ENCODE measurements at places on chromosomes 2 and 18. TPM values are rescaled to one million over a fixed set of nuclear protein-coding genes. Genes with fewer than 3 reads are reported as not detected.

HOXD13 gene
- total RNA-seq: not detected

- peak; percentile 66 for DNase-seq
Measured at GRCh38 chr2:72157871-72158771, 10.5 kb upstream of the CYP26B1 start.

GRCh38 chr2:32680942-32681341 is 53.1 kb downstream of the TTC27 start:
- DNase-seq: no peak

DNA sequence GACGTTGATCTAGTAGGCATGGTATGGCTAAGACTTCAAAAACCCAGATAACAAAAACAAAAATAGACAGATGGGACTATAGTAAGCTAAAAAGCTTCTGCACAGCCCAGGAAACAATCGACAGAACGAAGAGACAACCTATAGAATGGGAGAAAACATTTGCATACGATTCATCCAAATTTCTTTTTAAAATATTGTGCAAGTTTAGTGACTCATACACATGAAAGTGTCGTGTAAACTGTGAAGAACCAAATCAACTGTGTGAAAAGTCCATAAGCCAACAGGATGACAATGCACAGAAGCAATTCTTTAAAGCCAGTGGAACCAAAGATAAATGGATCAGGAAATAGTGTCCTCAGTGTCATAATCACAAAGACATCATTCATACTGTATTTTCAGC is 671.1 kb downstream of the RNF144A start:
- DNase-seq: no peak

LONRF2 gene
- total RNA-seq: 0.26 TPM

SCN3A gene
- not detected for total RNA-seq

XPO1 gene
- total RNA-seq: 129 TPM

DNA sequence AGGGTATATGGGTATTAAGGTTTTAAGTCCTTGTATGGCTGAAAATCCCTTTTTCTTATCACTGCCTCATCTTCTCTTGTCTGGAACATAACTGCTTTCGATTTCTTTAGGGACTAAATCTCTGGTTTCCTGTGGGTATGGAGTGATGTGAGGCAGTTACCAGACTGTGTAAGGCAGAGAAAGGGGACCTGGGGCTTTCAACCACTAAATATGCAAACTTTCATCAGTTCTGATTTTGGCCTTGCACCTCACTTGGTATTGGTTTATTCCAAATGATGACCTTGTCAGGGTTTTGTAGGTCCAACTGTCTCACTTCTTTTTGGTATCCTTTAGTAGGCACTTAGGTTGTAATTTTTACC is 9.3 kb downstream of the MAP4K4 start:
- DNase-seq: no peak

IL36B gene
- not detected for total RNA-seq
